NCI-H2107 (cell line): ENCODE measurements at places on chromosomes 3 and 15.

DNA sequence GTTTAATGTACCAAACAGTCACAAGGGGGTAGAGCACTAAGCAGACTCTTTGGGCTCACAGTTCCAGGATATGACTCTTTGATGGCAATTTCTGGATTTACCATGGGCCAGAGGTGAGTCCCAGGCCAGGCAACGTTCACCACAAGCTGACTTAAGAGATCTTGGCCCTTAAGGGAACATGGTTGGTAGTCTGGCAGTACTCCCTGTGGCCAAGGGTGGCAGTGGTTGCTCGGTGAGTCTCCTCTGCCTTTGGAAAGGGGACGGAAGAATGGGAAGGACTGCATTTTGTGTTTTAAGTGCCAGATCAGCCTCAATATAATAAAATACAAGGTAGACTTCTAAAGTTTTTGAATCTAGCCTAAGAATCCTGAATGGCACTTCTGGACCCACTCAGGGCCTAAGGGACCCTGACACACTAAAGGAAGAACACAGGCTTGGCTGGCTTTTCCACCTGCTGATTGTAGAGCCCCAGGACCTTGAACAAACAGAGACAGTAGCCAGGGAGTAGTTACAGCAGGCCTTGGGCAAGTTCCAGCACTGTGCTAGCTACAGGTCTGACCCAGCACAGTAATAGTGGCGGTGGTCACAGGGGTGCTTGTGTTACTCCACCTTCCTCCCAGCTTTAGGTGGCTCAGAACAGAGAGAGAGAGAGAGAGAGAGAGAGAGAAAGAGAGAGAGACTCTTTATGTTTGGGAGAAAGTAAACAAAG, 730.7 kb upstream of the ALCAM start:
- no peak for DNase-seq

GRCh38 chr15:31811641-31812040, 218.7 kb upstream of the CHRNA7 start:
- DNase-seq, result no peak

- DNase-seq, result no peak
Observed at GRCh38 chr3:119624002-119624720, 26.5 kb downstream of the PLA1A start.

DNA sequence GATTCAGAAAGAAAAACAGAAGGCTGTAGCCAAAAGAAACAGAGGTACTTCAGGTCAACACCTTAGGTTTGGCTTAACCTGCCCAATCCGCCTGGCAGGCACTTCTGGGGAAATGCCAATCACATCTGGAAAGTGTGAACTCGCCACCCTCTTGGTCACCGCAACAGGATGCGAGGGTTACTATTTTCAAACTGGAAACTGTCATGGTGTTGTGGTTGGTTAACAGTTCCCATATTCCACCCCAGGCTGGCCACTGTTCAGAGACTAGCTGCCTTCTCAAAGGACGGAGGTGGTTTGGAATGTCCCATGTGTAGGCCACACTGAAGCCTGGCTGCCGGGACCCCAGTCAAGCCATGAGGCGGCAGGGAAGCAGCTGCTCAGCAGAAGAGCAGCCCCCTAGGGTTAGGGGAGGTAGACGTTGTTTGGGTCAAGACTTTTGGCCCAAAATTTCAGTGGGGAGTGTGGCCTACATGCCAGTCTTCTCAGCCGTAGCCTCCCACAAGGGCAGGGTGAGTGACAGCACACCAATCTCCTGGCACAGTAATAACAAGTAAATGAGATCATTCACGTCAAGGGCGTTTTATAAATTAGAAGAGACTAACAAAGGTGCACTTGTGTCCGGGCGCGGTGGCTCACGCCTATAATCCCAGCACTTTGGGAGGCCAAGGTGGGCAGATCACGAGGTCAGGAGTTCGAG, 54.6 kb downstream of the UMPS start:
- no peak for DNase-seq

- no peak for DNase-seq
Observed at GRCh38 chr3:146072824-146073223, 88.2 kb downstream of the PLOD2 start.

GRCh38 chr3:161254861-161255260, 33.8 kb downstream of the NMD3 start:
- DNase-seq, result no peak

GRCh38 chr3:157087780-157088600, 72.0 kb downstream of the CCNL1 start:
- DNase-seq, result no peak

GRCh38 chr3:7543294-7543880, 682.5 kb downstream of the GRM7 start:
- no peak for DNase-seq

GRCh38 chr3:171333784-171334464, 126.3 kb downstream of the TNIK start:
- no peak for DNase-seq

- DNase-seq, result no peak
Observed at GRCh38 chr3:49058011-49058410, 28.8 kb upstream of the IMPDH2 start.

DNA sequence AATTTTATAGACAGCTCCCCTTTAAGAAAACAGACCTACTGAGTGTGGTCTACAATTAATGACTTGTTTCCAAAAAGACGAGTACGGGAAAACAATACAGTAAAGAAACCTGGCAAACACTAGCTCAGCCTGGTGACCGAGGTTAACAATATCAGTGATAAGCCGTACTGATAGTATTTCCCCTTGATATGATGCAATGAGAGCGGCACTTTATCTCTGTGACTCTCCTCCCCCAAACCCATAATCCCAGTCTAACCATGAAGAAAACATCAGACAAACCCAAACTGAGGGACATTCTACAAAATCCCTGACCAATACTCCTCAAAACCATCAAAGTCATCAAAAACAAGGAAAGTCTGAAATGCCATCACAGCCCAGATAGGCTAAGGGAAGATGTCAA, 8.2 kb downstream of the DENND4A start:
- no peak for DNase-seq

GRCh38 chr15:29822100-29822683, at the start of gene TJP1:
Gene TJP1 (minus strand): TSS chr15:29822468. CDS start chr15:29822028, 440 bp downstream.
- no peak for DNase-seq

DNA sequence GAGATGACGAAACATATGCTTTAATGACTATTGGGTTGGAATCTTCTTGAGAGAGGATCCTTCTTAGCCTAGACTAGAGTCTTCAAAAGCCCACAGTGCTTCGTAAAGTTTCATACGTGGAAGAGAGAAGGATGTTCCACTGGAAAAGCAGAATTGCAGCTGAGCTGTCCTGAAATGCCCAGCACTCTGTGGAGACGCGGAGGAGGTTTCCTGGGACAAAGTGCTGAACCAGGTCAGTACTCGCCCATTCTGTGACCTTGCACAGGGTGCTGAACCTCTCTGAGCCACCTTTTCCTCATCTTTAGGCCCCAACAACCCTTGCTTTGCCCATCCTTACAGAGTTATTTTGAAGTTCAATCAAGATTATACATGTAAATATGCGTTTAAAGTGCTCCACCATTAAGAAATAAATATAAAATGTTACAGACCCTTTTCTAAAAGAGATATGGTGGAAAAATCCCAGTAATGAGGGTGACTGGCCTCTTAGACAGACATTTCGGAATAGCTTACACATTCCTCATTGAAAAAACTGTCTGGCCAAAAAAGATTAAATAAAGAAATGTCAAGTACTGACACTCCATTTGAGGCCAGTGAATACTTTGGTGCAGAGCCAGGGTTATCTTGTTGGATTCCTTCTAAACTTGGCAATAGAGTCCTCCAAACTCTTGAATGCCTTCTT, 4.2 kb upstream of the MAGEF1 start:
- DNase-seq, result no peak

DNA sequence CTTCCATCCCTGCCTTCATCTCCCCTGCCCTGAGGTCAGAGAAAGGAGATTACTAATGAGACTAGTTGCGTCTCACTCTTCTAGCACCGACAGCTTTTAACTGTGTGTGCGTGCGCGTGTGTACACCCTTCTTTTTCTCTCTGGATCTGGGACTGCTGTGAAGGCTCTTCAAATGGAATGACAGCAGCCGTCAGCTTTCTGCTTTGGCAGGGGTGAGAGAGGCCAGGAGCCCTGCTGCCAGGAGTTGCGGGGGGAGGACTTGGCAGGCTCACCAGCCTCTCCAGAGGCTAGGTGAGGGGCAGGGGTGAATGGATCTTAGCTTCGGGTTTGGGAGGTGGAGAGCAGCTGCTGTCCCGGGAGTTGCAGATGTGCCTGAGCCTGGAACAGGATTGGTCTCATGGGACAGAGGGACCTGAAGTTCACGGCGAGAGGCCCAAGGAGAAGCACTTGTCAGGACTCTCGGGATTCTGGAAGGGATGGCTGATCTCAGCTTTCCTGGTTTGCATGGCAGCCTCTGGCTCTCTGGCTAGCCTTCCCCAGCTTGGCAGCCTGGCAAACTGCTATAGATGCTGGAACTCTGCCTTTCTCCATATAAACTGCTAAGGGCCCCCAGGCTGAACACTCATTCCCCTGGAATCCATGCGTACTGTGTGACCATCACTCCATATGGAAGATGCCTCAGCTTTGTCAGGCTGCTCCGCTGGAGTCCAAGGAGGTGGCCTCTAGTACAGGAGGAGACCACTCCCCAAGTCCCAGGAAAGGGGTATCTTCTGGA, 16.6 kb downstream of the TEX264 start:
- no peak for DNase-seq

DNA sequence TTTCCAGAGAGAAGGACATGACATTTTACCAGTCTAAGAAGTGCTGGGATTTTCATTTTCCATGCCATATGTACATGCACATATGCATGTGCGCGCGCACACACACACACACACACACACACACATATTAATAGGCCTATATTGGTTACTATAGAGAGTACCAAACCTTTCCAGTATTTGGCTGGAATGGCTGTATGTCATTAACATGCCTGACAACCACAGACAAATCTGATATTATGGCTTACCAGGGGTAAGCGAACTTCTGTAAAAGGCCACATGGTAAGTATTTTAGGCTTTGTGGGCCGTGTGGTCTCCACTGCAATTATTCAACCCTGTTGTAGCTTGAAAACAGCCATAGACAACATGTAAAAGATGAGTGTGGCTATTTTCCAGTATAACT, 97.2 kb upstream of the TSPAN3 start:
- DNase-seq, result no peak

DNA sequence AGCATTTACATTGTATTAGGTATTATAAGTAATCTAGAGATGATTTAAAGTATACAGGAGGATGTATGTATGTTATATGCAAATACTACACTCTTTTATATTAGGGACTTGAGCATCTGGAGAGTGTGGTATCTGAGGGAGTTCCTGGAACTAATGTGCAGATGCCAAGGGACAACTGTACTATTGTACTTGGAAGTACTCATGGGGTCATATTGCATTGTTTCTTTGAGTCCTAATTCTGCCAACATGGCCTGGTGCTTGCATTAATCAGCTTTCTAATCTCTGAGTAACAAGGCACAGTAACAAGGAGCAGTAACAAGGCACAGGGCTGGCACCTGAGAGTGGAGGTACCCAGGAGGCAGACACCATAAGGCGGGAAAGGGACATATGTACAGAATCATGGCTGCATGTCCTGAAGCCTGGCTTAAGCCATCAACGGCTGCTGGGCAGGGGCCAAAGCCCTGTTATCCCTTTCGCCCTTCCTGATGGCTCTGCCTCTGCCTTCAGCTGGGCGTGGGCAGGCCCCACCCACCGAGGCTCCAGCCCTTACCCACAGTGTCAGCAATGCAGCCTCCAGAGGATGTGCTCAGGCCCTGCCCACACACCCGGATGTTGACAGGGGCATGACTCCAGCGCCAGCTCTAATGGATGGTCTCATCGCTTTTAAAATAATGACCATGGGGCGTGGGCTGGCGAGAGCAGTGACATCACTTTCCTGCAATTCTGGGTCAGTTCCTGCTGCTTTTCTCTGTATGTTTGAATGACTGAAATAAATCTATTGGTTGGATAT, 22.9 kb downstream of the CEMIP start:
- no peak for DNase-seq

DNA sequence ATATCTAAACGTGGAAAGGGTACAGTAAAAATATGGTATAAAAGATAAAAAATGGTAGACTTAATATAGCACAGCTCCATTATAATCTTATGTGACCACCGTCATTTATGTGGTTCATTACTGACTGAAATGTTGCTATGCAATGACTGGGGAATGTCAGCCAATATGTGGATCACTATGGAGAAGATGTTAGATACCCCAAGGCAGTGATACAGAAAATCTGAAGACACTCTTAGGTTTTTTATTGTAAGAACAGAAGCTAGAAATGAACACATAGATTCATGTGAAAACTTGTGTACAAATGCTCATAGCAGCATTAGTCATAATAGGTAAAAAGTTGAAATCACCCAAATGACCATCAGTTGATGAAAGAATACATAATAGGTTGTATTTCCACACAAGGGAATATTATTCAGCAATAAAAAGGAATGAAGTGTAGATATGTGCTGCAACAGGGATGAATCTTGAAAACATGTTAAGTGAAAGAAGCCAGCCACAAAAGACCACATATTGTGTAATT, 18.4 kb downstream of the MEF2A start:
- no peak for DNase-seq

GRCh38 chr3:42525212-42525611, 22.8 kb downstream of the VIPR1 start:
- DNase-seq, result no peak

DNA sequence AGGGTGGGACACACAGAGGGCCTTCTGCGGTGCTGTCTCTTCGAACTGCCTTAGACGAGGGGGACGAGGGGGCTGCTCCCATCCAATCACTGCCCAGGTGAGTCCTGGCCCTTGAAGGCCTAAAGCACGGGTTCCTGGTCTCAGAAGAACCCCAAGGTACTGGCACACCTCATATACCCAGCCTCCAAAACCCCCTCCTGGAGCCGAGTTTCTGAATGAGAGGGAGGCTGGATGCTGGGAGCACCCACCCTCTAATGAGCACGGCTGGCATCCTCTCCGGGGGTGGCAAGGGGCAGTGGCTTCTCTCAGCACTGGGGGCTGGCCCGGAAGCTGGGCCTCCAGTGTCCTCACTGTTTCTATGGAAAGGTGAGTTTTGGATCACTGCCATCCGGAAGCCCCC, 165.6 kb downstream of the LRRK1 start:
- no peak for DNase-seq

GRCh38 chr3:144429719-144430121, 458.1 kb downstream of the DIPK2A start:
- no peak for DNase-seq

- no peak for DNase-seq
Observed at GRCh38 chr3:56130036-56130435, 338.2 kb downstream of the ERC2 start.
